KBM-7 (cell line): ENCODE measurements at places on chromosomes 5 and 9.

- DNase-seq = no peak
These were observed 75.4 kb downstream of the OSMR start for GRCh38 chr5:38921174-38921573.

- no peak for DNase-seq
These were observed 21.6 kb downstream of the AMBP start for GRCh38 chr9:114056527-114056926.

DNA sequence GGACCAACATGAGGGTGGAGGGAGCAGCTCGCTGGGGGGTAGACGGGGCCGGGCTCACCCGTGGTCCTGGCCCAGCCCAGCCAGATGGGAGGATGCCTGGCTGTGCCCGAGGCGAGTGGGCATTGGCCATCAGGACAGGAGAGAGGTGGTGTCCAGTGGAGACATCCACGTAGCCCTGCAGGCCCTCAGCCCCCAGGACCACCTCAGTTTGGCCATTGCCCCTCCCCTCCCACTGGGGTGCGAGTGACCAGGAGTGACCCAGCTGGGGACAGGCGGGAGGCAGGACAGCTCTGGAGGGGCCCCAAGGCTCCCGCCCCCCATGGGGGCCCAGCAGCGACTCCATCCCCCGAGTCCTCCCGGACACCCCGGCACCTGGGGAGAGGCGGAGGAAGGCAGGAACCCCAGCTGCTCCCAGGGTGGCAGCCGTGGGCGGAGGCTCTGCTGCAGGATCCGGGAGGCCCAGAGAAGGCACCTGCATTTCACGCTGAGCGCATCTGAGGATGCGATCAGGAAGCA is 8.3 kb downstream of the NOXA1 start:
- DNase-seq = no peak

- no peak for DNase-seq
These were observed 1.8 kb downstream of the CCNH start for GRCh38 chr5:87410931-87411330.

GRCh38 chr5:40413743-40414142 is 266.0 kb upstream of the PTGER4 start:
- no peak for DNase-seq

GRCh38 chr9:124437086-124437485 is 13.2 kb upstream of the ADGRD2 start:
- no peak for DNase-seq
